ENCODE measurements at places on chromosomes 3 and 15. TPM values are rescaled to one million over a fixed set of nuclear protein-coding genes. Genes with fewer than 3 reads are reported as not detected.
A peak's percentile ranks its signal among the peaks of the same experiment; 100 is the strongest.

GRCh38 chr3:64138046-64138445 is 87.2 kb downstream of the PRICKLE2 start:
- no peak for DNase-seq
- H3K27me3 ChIP-seq: no peaks in the 10 kb centered on the region
- no peaks in the 10 kb centered on the region for H3K36me3 ChIP-seq
- no peaks in the 10 kb centered on the region for H3K4me1 ChIP-seq
- no peak overlapping the region for H3K27ac ChIP-seq
- no peak overlapping the region for H3K4me3 ChIP-seq

DNA sequence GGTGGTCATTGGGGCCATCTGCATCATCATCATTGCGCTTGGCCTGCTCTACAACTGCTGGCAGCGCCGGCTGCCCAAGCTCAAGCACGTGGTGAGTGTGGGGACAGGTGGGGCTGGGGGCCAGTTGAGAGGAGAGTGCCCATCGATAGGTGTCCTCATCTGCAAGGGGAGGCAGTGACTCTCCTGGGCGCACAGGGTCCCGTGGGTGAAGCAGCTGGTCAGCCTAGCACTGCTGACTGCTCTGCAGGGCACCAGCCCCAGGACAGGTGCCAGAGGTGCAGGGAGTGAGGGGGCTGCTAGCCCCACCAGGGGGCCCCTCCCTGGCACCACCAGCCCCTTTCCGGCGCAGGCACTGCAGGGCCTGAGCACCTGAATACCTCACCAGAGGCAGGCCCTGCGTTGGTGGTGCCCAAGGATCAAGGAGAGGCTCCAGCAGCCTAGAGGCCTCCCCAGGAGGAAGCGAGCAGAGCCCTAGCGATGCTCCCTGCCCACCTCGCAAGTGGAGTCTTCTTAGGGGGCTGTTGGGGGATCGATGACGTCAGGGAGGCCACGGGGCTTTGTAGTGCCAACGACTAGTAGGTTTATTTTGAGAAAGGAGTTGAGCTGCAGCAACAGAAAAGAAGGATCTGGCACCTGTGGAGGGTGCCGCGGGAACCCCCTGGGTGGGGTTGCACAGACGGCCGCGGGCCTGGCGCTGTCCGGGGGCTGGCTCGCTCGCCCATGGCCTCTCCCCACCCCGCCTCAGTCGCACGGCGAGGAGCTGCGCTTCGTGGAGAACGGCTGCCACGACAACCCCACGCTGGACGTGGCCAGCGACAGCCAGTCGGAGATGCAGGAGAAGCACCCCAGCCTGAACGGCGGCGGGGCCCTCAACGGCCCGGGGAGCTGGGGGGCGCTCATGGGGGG is 976 bp upstream of the ABTB1 start:
- peak overlapping the region; percentile 99 for H3K4me3 ChIP-seq
- peak; percentile 37 for DNase-seq
- peaks cover 14% of the 10 kb centered on the region for H3K4me1 ChIP-seq

The ROBO2 gene
- total RNA-seq: 5.0 TPM

DNA sequence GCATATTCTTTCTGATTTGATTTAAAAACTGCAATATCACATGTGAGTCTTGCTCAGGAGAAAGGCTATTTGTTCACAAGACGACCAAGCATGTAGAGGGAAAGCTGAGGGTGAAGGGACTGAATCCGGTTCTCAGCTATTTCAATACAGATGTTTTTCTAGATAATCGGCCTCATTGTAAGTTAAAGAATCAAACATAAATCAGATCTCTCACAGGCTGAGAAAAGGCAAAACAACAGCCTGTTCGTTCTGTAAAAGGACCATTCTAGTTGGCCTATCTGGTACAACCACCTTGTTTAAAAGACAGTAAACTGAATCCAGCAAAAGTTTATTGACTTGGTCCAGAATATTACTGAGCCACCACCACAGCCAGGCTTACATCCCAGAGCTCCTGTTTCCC is 1045.7 kb upstream of the CFAP20DC start:
- DNase-seq: no peak
- H3K36me3 ChIP-seq: no peaks in the 10 kb centered on the region
- no peaks in the 10 kb centered on the region for H3K4me1 ChIP-seq
- no peak overlapping the region for H3K27ac ChIP-seq
- no peak overlapping the region for H3K4me3 ChIP-seq

DNA sequence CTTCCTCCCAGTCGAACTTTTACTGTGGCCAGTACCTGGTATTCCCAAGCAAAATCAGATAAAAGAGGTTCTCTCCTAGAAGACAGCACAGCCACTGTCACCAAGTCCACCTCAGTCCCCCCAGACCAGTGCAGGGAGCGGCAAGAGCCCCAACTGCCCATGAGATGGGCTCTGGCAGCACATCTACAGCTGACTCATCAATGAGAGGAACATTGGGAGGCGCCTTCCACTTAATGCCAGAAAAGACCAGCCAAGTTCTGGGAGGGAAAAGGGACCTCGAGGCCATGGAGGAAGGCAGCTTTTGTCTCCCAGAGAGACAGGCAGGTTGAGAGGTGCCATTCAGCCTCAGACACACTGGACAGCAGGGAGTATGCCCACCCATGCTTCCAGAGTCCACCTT is 28.2 kb downstream of the POC1A start:
- no peak overlapping the region for H3K4me3 ChIP-seq
- H3K36me3 ChIP-seq: no peaks in the 10 kb centered on the region
- H3K4me1 ChIP-seq: peaks cover 10% of the 10 kb centered on the region
- DNase-seq: no peak
- no peak overlapping the region for H3K27ac ChIP-seq
- H3K27me3 ChIP-seq: no peaks in the 10 kb centered on the region

GRCh38 chr3:72794079-72794478 is 54.2 kb downstream of the SHQ1 start:
- no peaks in the 10 kb centered on the region for H3K4me1 ChIP-seq
- no peak overlapping the region for H3K4me3 ChIP-seq
- no peaks in the 10 kb centered on the region for H3K36me3 ChIP-seq
- no peak for DNase-seq

- H3K36me3 ChIP-seq: no peaks in the 10 kb centered on the region
- DNase-seq: no peak
- H3K4me1 ChIP-seq: no peaks in the 10 kb centered on the region
- no peaks in the 10 kb centered on the region for H3K27me3 ChIP-seq
Observed at GRCh38 chr3:150286390-150287147, 121.5 kb upstream of the TSC22D2 start.

GRCh38 chr3:145936971-145937370 is 224.0 kb downstream of the PLOD2 start:
- no peaks in the 10 kb centered on the region for H3K36me3 ChIP-seq
- no peaks in the 10 kb centered on the region for H3K27me3 ChIP-seq
- H3K4me3 ChIP-seq: no peak overlapping the region
- no peak overlapping the region for H3K27ac ChIP-seq
- DNase-seq: no peak

The FETUB gene
- not detected for total RNA-seq

DNA sequence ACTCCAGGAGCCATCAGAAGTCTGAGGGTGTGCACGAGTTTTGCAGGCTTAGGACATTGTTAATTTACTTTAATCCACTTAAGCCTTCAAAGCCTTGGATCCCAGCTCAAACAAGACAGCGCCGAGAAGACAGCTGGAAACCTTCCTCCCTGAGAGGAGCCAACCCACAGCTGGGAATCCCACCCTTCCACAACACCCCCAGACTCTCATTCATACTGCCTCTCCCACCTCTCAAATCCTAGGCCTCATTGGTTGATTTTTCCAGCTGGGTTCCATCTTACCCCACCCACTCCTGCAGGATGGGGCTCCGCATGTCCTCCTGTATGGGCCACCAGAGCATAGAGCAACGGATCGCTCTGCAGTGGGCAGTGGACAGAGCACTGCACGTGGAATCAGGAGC is 80.4 kb downstream of the SEMA5B start:
- no peaks in the 10 kb centered on the region for H3K4me1 ChIP-seq
- no peak for DNase-seq
- H3K36me3 ChIP-seq: no peaks in the 10 kb centered on the region
- H3K27me3 ChIP-seq: no peaks in the 10 kb centered on the region

The NECTIN3 gene
- 28.1 TPM for total RNA-seq

GRCh38 chr15:89802231-89802928 is 12.3 kb downstream of the ANPEP start:
- H3K4me3 ChIP-seq: no peak overlapping the region
- peaks cover 70% of the 10 kb centered on the region for H3K36me3 ChIP-seq
- no peaks in the 10 kb centered on the region for H3K27me3 ChIP-seq
- peak overlapping the region; percentile 92 for H3K27ac ChIP-seq
- DNase-seq: no peak
- H3K4me1 ChIP-seq: no peaks in the 10 kb centered on the region

- peaks cover 48% of the 10 kb centered on the region for H3K4me1 ChIP-seq
- H3K27ac ChIP-seq: peak overlapping the region; percentile 91
- no peaks in the 10 kb centered on the region for H3K36me3 ChIP-seq
- peak overlapping the region; percentile 78 for H3K4me3 ChIP-seq
- H3K27me3 ChIP-seq: no peaks in the 10 kb centered on the region
- DNase-seq: no peak
Observed at GRCh38 chr15:64842986-64843561, 1.4 kb downstream of the PLEKHO2 start.

The TARS3 gene
- 18.6 TPM for total RNA-seq

GRCh38 chr3:13932578-13933295 is 52.9 kb upstream of the WNT7A start:
- peak overlapping the region; percentile 38 for H3K4me3 ChIP-seq
- no peak for DNase-seq
- no peaks in the 10 kb centered on the region for H3K27me3 ChIP-seq
- no peaks in the 10 kb centered on the region for H3K36me3 ChIP-seq

Data from Peyer's patch (tissue), 4 donors.